ENCODE measurements at places on chromosomes 11 and 22.

DNA sequence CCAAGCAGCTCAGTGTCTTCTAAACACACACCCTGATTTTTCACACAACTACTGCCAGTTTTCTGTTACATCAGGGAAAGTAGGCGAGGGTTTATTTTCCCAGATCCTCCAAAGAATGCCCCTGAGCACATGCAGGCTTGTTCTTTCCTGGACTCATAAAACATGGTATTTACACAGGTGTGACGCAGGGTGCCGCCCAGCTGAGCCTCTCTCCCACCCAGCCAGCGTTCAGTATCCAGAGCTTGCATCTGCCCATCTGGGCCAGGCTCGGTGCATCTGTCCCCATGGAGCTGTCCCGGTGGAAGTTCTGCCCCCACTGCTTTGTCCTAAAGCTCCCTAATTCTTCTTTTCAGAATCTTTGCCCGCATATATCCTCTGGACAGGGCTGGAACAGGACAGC, 44.8 kb upstream of the ISX start:
- DNase-seq: no peak

- DNase-seq: peak; percentile 68
Measured at GRCh38 chr22:24592851-24593558, at the start of gene LRRC75B. TSS of gene LRRC75B (minus strand) at chr22:24593073. CDS start at chr22:24593039, 34 bp downstream.

DNA sequence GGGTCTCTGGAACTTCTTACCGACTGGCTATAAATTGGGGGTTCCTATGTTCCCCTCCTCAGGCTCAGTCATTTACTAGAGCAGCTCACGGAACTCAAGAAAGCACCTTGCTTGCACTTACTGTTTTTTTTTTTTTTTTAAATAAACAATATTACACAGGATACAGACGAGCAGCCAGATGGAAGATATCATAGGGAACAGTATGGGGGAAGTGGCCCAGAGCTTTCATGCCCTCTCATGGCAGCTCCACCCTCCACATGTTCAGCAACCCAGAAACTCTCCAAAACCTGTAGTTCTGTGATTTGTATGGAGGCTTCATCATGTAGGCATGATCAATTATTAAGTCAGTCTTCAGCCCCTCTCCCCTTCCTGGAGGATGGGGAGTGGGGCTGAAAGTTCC, 7.5 kb downstream of the UVRAG start:
- DNase-seq: no peak

- peak; percentile 34 for DNase-seq
Measured at GRCh38 chr11:134142536-134142935, 73.7 kb downstream of the JAM3 start.

DNA sequence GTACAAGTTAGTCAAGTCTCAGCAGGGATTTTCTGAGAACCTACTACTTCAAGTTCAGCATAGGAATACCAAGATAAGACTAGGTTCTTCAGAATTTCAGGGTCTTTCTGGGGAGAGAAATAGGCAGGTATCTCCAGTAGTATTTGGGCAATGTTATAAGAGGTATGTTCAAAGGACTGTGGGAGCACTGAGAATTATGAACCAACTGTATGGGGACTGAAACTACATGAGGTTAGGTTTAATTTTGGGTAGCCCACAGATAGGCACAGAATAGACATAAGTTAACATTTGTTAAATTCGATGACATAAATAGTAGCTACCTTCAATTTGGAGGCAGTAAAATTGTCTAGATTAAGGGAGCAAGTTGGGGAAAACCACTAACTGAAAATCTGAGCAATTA, 9.2 kb upstream of the GAB2 start:
- DNase-seq: no peak

GRCh38 chr11:17839450-17839849, 104.9 kb downstream of the KCNC1 start:
- DNase-seq: no peak

DNA sequence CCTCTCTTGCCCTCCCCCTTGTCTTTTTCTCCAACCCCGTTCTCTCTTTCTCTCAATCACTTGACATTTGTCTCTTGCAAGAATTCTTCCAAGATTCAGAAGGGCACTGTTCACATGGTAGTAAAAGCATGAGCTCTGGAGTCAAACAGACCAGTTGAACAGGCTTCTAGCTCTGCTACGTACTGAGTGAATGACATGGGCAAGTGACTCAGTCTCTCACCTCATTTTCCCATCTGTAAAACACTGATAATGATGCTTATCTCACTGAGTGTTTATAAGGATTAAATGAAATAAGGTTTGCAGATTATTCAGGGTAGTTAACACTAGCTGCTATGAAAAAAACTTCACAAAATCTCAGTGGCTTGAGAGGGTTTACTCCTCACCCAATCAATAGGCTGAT, 5.9 kb upstream of the IL10RA start:
- no peak for DNase-seq

DNA sequence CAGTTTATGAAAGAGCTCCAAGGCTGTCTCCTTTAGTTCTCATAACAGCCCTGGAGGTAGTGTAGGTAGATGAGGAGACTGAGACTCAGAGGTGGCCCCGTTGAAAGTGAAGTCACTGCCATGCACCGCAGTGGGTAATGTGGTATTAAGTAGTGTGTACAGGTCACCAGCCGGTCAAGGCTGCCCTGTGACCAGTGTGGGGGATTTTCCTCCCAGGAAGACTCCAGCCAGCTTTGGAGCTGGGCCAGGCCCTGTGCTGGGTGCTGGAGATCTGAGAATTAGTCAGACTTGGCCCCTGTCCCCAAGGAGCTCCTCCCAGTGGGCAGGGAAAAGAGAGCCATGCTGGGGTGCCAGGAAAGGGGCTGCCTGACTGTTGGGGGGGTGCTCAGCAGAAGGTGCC, 5.3 kb downstream of the OMP start:
- DNase-seq: peak; percentile 77

GRCh38 chr11:2781408-2782274, 81.8 kb upstream of the KCNQ1OT1 start:
- no peak for DNase-seq

- no peak for DNase-seq
Measured at GRCh38 chr11:312092-312816, 1.6 kb upstream of the IFITM1 start.

DNA sequence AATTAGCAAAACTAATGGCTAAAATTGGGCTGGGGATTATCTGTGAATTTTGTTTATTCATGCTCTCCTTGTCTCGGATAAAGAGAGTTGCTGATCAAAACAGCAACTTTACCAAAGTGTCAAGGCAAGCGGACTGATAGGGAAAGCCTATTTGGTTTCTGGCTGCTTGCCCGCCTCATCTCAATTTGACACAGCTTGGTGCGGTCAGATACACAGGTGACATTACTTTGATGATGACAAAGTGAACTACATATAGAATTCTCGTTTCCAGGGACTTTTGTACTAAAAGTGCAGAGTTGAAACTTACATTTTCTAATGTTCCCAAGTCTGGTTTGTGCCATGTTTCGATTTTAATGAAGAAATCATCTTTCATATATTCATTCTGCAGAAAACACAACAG, 22.8 kb downstream of the PITPNB start:
- no peak for DNase-seq

DNA sequence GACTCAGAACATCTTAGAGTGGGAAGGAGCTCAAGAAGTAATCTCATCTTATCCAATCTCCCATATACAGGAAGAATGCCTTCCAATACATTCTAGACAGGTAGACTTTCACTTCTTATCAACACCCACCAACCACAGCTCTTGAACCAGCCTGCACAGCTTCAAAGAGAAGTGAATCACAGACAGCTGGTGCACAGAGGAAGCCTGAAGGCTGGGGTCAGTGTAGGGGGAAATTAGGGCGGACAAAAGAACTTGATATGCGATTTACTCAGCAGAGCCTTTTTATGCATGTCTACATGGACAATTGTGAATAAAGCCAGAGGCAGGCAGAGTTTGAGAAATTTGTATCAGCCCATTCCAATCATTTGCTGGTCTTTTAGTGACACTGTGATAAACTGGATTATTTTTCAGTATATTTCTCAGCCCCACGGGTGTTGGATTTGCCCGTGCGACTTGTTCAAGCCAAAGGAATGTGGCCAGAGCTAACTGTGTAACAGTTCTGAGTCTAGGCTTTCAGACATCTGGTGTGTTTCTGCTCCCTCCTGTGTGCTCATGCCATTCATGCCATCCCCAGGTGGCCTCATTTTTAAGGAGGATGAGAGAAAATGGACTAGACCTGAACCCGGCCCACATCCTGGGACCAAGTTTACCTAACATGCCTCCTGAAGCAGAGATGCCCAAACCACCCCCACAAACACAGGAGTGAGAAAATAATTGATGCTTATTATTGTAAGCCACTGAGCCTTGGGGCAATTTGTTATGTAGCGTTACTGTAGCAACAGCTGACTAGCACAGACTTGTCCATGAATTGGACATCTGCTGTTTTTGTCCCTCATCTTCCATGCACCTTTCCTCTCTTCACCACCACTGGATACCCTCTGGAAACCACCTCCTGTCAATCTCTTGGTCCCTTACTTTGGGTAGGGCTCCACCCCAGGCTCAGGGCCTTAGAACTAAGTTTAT, 137.5 kb upstream of the HSD17B12 start:
- no peak for DNase-seq

DNA sequence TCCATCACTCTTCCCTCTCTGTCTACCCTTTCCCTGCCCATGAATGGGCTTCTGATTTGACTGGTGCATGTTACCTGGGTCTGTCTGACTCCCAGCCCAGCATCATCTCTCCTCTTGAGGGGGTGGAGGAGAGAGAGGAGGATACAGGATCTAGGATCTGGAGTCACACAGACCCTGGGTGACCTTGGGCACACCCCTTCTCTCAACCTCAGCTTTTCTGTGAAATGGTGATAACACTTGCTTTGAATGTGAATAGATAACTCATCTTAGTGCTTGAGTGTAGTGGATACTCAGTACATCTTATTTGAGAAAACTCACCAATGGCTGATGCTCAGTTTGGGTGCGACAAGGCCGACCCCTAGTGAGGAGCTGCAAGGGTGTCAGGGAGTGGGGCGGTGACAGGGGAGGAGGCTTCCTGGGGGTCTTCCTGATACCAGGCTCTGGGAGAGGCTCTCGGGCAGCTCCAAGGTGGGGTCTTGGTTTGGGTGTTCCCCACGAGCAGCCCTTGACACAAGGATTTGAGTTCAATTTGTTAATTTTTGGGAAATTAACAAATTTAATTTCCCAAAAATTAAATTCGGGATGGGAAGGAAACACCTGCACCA, 9.0 kb downstream of the INCENP start:
- no peak for DNase-seq

DNA sequence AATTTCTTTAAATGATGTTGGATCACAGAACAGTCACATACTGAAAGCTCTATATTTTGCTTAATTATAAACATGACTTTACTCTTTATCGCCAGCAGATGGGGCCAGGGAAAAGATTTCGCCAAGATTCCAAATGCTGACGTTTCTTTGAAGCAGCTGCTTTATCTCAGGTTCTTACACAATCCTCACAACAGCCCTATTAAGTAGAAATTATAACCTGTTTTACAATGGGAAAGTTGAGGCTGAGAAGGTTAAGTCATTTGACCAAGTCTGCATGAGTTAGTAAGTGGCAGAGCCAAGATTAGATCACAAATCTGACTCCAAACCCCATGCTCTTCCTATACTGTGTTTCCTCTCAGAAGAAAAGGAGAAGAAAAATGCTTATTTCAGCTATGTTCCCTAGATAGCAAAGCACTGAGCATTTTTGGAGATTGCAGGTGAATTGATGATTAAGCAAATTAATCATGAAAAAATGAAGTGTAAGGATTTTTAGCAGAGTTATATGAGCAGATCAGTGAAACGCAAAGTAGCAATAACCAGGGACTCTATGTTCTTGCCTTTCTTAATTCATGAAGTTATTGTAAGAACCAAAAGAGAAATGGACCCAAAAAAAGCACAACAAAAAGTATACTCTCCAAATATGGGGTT, 79.0 kb downstream of the AASDHPPT start:
- peak; percentile 43 for DNase-seq

GRCh38 chr11:6653097-6653496, 2.5 kb downstream of the DCHS1 start:
- no peak for DNase-seq

DNA sequence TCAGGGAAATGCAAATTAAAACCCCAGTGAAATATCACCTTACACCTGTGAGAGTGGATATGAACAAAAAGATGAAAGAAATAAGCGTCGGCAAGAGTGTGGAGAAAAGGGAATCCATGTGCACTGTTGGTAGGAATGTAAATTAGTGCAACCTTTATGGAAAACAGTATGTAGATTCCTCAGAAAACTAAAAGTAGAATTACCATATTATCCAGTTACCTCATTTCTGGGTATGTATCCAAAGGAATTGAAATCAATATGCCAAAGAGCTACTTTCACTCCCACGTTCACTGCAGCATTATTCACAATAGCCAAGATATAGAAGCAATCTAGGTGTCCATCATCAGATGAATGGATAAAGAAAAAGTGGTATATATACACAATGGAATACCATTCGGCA, 246.0 kb upstream of the ARHGAP20 start:
- DNase-seq: no peak

GRCh38 chr11:75771646-75772410, 3.2 kb downstream of the DGAT2 start:
- peak; percentile 87 for DNase-seq

- peak; percentile 44 for DNase-seq
Measured at GRCh38 chr11:61158691-61159381, 2.4 kb downstream of the VPS37C start.

- no peak for DNase-seq
Measured at GRCh38 chr11:112265659-112266409, 5.2 kb upstream of the PLET1 start.

DNA sequence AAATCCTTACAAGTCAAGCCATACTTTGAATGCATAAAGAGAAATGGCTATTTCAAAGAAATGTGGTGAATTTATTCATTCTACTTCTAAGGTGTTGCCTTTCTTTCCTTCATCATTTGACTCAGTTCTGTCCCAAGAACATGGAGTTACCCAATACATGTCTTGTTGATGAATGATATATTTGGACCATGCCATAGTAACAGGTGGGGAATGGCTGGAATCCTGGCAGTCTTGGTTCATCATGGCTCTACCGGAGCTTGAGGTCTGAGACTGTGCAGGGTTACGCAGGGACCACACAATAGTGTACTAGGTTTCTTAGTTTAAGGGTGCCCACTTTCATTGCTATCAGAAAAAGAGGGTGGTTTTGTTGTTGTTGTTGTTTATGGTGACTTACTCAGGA, 40.3 kb upstream of the MPEG1 start:
- no peak for DNase-seq

DNA sequence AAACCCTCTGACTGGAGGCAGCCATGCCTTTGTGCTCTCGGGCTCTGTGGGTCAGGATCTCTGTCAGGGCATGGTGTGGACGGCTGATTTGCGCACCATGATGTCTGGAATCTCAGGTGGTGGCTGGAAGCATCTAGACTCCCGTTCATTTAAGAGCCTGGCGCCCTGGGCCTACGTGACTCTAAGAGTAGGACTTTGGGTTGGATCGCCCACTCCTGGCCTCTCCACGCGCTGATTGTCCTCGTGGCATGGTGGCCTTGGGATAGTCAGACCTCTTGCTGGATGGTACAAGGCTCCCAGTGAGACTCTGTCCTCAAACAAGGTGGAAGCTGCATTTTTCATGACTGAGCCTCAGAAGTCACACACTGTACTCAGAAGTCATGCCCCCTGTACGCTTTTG, 224.3 kb downstream of the TBC1D22A start:
- no peak for DNase-seq

DNA sequence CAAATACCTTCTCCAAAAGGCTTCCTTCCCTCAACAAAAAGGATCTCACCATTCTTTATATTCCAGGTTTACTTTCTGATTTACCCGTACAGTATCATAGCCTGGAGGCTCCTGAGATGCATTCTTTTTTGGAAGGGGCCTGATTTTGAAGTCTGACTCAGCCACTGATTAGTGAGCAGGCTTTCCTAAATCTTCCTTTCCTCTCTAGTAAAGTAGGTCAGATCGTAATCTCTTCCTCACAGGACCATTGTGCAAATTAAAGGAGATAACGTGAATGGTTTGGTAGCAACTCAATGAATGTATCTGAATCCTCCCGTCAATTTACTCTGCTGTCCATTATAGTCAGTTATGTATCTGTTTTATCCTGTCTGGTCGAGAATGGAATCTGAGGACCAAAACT, 227.7 kb upstream of the ANO5 start:
- no peak for DNase-seq
